ENCODE measurements at places on chromosomes 7 and 10.

- no peak for DNase-seq
These were observed 11.3 kb upstream of the SLIT1 start for GRCh38 chr10:97197030-97197500.

DNA sequence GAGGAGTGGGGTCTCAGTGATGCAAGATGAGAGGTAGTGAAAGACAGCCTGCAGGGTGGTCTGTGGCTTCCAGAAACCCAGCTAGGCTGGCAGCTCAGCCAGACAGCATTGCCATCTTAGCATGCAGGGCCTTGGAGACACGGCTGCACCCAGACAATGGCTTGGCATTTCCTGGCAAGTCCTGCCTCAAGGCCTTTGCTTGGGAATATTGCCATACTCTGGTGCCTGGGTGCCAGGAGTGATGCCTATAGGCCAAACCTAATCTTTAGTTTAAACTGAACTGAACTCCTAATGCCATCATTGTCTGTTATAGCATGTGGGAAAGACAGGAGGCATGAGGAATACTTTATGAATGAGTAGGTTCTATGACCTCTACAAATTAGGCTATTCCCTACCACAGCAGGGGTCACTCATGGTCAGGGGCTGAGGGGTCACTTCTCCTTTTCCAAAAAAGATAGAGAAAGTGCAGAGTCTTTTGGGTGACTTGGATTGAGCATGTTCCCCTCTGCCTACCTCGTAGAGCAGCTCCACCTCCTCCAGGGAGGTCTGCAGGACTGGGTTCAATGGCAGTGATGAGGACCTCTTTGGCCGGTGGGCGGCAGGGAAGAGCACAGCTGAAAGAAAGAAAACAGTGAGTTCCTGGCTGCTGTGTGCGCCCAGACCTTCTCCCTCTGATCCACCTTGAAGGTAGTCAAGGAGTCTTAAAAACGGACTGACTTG is 8.8 kb upstream of the SLC13A4 start:
- DNase-seq, result no peak

DNA sequence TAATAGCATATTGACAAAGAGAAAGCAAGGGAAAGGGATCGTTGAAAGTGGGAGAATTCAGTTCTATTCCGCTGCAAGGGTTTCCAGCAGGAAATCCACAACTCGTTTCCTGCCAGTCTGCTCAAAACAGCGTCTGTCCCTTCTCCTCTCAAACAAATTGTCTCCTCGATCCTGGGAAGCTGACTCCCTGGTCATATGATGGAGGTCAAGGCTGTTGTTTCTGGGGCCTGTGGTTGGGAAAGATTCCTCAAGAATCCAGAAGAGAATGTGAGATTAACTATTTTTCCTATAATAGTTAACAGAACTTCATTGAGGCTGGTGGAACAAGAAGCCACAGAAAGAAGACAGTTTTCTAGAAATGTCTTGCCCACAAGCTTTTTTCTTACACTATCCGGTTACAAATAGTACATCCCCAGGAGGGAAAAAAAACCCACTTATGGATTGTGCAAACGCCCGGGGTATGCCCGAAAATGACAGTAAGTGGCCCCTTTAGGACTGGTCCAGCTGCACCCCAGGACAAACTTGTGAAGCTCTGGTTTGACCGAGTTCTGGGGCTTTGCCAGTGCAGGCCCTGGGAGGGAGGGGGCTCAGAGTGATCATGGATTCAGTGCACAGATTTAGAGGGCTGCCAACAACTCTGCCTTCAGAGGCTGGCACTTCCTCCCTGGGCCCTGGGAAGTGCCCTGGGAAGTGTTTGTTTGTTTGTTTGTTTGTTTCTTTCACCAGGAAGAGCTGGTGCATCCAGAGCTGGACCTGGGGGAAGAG is 49.4 kb upstream of the CTBP2 start:
- no peak for DNase-seq

DNA sequence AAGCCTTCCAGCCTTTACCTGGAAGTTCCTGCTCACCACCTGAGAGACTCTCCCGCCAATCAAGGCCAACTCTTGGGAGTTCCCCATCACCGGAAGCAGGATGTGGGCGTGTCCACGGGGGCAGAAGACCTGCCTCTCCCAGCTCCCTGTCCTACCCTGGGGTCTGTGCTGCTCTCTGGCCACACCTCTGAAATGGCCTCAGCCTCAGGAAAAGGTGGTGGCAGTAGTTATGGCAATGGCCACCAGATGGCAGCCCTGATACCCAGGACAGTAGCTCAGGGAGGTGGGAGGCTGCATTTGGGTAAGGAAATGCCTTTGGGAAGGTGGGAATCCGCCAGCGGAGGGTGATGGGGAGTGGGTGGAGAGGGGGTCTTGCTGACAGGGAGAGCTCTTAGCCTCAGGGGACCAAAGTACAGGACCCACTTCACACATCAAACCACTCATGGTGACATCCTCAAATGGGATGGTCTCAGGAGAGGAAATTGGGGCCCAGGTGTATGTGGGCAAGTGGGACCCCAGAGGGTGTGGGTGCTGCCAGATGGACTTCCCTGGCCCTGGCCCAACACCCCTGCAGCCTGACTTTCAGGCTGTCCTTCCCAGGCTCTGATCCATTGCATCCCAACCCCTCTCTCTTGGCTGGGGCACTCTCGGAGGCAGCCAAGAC is 33.9 kb downstream of the KAZALD1 start:
- DNase-seq, result peak; percentile 34

DNA sequence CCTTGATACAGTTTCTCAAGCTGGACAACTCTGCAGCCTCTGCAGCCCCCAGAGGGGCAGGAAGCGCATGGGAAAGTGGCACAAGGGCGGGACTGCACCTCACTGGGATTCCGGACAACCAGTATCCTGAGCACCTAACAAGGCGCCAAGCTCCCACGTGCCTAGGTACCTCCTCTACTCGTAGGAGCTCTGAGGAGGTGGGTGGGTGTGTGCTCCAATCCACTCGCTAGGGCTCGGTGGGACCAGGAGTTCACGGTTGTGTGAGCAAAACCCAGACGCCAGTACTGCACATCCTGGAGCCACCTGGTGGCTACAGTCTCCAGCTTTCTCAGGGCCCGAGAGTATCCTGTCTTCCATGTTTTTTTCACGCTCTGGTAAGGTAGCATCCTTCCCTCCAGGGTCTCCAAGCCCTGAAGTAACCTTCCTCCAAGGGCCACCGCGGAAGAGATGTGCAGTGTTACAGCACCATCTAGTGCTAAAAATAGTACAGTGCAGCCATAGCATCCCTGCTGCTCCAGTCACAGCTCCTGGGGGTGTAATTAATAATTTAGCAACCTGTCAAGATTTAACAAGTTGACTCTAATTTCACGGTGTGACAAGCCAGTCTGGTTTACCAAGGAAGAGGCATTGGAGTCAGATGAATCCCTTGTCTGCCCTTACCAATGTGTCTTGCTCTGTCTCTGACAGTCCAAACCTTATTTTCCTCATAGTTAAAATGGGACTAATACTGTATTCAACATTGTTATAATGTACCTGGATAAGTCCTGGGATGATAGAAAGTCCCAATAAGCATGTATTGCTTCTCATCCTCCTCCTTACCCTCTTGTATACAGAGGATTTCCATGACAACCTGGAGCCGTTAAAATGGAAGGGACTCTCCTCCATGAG is 70.4 kb downstream of the HERPUD2 start:
- no peak for DNase-seq

- DNase-seq, result no peak
These were observed 6.5 kb downstream of the INPP5A start for GRCh38 chr10:132543916-132544743.

DNA sequence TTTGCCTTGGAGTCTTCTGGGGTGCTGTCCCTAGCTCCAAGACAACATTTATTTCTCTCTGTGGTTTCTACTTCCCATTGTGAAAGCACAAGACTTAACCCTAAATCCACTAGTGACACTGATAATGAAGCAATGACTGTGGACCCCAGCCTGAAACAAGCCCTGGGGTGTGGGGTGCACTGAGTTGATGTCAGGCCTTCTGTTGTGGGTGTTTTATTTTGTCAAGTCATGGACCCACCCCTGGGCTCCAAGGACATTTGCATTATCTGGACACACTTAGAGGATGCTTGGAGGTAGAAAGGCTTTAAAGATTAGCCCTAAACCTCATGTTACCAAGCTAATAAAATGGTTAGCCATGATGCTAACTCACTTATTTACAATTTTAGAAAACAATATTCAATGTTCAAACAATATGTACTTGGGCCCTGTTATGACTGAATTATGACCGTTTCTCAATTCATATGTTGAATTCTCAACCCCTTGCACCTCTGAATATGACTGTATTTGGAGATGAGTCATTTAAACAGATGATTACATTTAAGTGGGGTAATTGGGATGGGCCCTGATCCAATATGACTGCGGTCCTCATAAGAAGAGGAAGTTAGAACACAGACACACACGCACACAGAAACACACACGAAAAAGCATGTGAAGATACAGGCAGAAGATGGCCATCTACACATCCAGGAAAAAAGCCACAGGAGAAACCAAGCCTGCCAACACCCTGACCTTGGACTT is 137.2 kb upstream of the IGFBP3 start:
- no peak for DNase-seq

DNA sequence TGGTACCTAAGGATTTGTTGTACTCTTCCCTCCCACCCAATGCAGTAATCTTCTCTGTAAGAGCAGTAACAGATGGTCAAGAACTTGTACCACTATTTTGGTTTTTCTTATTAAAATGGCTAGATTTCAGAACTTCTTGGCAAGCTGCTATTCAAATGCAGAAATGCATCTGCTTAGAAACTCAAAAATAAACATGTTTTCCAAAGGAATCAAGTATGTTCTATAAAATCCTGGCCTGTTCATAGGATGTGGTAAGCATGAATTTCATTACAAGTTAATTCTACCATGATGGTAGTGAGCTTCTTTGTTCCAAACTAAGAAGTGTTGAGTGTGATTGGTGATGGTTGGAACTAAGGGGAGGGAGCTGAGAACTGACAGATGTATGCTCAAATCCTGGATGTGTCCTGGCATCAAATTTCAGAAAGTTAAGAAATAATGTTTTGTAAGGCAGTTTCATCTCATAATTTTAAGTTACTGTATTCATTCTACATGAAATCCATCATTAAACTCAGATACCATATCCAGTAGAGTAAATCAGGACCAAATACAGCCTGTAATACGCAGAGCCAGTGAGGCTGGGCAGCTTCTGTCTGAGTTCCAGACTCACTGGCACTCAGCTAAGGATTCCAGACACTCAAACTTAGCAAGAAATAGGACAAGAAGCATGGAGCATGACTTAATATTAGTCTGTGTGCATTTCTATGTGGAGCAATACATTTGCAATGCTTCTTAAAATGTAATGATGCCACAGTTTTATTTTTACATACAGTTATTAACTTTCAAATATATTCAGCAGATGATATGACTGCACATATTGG is 119.6 kb downstream of the TES start:
- no peak for DNase-seq
